ENCODE measurements at places on chromosomes 3 and 15.

DNA sequence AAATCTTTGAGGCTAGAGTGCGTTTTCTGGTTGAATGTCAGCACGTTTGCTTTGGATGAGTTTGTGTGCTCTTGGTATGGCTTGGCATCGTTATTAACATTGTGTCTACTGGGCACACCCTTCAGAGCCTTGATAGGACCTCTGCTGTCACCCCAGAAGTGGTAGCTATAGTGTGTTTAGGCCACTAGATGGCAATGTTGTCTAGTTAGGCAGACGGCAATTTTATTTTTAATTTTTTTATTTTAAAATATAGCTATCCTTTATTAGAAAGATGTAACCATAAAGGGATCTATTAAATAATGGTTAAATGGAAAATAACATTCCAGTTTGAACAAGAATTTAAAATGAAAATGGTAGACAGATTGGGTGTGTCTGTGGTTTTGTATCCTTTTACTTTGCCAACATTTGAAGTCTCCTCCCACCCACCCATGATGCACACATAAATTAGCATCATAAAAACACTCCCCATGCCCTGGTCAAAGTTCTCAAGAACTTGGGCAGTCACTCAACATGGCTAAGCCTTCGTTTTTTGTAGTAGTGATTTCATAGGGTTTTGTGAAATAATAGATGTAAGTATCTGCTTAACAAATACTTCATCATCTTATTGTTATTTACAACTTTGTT, 200.7 kb downstream of the KCNH8 start:
- DNase-seq = no peak

DNA sequence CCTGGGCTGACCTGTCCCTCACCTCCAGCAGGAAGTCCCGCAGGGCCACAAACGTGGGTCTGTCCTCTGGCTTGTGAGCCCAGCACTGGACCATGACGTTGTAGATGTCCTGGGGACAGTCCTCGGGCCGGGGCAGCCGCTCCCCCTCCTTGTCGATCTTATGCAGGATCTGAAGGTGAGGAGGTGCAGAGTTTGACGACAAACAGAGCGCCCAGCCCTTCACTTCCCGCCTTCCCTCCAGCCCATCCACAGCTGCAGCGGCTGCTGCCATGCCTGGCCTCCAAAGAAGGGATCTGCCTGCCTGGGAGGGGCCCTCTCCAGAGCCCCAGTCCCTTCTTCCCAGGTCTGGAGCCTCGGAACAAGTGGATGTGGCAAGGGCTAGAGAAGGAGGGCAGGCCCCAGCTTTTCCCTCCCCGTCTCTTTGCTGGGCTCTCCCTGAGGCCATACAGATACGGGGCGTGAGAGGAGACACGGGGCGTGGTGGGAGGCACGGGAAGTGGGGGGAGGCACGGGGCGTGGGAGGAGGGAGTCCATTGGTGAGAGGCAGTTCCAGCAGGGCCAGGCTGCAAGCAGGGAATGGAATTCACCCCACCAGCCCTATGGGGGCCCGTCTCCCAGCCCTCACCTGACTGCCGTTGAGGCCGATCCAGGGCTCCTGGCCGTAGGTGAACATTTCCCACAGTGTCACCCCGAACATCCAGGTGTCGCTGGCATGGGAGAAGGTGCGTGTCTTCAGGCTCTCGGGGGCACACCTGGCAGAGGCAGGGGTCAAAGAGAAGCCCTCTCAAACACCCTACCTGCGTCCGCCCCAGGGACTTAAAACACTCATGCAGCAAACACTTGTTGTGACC, 29.7 kb downstream of the TNK2 start:
- no peak for DNase-seq

DNA sequence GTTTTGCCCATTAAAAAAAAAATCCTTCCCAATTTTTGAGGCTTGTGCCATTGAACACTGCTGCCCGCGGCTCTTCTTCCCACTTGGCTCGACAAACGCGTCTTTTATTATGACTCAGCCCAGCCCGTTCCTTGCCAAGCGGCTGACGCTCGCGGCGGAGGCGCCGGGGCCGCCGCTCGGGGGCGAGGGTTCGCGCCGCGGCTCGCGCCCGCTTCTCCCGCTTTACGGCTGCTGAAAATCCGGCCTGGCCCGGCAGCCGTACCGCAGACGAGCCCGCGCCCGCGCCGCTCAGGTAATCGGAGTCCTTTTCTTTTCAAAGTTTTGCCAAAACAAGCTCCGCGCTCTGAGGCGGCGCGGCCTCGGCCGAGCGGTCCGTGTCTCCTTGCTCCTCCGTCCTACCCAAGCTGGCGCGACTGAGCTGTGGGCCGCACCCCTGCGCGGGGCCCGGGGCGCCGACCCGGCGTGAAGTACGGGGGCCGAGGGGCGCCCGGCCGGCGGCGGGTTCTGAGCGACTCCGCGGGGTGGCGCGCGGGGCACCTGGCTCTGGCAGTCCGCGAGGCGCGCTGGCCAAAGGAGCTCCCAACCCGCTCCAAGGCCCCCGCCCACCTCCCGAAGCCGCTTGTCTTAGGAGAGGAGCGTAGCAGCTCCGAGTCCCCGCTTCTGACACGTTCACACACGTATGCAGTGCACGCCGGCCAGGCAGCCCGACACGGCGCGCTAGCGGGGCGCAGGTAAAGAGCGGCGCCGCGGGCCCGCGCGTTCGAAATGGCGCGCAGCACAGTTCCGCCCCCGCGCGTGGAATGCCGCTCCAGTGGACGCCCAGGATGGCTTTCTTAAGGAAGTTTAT, 418.2 kb upstream of the NAALADL2 start:
- DNase-seq = peak; percentile 50

GRCh38 chr3:59798372-59799086, 748.7 kb upstream of the CFAP20DC start:
- DNase-seq = no peak

- DNase-seq = no peak
Measured at GRCh38 chr3:15651396-15651795, 49.9 kb downstream of the BTD start.

DNA sequence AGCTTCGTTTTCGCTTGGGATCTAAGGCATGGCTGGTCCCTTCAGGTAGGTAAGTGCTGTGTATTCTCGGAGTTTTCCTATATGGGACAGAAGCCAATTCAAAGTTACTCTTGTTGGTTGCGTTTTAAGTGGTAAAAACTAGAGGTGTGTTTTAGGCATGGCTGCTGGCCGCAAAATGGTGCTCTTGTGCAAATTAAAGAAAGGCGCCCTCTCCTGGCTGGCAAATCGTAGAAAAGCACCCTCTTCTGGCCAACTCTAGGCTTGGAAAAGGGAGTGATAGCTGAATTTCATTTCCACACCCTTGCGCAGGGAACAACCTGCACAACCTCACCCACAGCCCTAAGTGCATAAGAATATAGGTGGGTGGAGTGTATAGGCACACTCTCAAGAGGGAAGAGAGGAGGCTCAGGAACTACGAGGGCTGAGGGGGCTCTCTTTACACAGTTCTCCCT, 23.5 kb downstream of the DRD3 start:
- DNase-seq = peak; percentile 19

Data from H54 (cell line).